ENCODE measurements at places on chromosomes 6 and 20. TPM values are rescaled to one million over a fixed set of nuclear protein-coding genes. Genes with fewer than 3 reads are reported as not detected.

- H3K27ac ChIP-seq, result no peak overlapping the region
- peaks cover 6% of the 10 kb centered on the region for H3K4me1 ChIP-seq
- H3K27me3 ChIP-seq, result no peaks in the 10 kb centered on the region
- peaks cover 4% of the 10 kb centered on the region for H3K36me3 ChIP-seq
- DNase-seq, result no peak
These were observed 100.4 kb downstream of the JAG1 start for GRCh38 chr20:10573273-10573950.

- H3K27me3 ChIP-seq, result peaks cover 45% of the 10 kb centered on the region
- H3K4me3 ChIP-seq, result no peak overlapping the region
- no peak for DNase-seq
- no peak overlapping the region for H3K27ac ChIP-seq
These were observed 41.2 kb upstream of the KCNG1 start for GRCh38 chr20:51064137-51064536.

- no peak for DNase-seq
- peaks cover 59% of the 10 kb centered on the region for H3K27me3 ChIP-seq
- peaks cover 2% of the 10 kb centered on the region for H3K4me1 ChIP-seq
- no peaks in the 10 kb centered on the region for H3K36me3 ChIP-seq
- H3K4me3 ChIP-seq, result no peak overlapping the region
- no peak overlapping the region for H3K27ac ChIP-seq
These were observed 150.7 kb downstream of the RIMS1 start for GRCh38 chr6:72037006-72037405.

DNA sequence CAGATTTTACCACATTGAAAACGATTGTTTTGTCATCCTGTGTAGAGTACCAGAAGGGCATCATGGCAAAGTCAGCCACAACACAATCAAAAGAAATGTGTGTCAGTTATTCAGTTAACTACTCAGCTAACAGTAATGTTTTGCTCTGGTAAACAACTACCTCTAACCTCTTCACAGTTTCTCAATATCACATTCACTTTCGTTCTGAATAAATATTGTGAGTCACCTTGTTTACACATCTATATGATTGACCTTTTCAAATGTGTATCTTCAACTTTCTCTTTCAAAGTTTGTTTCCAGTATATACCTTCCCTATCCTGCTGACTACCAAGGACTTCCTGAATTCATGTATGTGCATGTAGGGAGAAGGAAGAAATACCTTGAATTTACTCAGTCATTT, 216.6 kb upstream of the UFL1 start:
- no peaks in the 10 kb centered on the region for H3K36me3 ChIP-seq
- peak; percentile 7 for DNase-seq
- no peak overlapping the region for H3K4me3 ChIP-seq
- H3K27ac ChIP-seq, result no peak overlapping the region
- H3K27me3 ChIP-seq, result peaks cover 34% of the 10 kb centered on the region

DNA sequence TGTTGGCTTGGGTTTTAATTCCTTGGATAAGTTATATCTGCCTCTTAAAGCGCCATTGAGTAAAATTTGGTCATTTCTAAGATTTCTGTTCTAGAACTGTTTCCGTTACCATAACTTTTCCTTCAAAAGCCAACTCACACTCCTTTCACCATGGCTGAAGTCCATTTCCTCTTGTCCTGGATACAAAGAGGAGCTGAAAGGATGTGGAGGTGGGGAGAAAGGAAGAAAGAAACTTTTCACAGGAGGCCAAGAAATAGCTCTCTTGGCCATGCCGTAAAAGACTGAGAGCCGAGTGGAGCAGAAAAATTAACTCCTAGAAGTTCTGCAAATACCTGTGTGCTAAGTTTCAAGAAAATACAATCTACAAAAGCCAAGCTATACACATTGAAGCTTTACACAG, 21.6 kb downstream of the GABBR1 start:
- H3K27me3 ChIP-seq, result no peaks in the 10 kb centered on the region
- no peak for DNase-seq
- no peaks in the 10 kb centered on the region for H3K4me1 ChIP-seq
- H3K27ac ChIP-seq, result no peak overlapping the region

GRCh38 chr20:33009214-33010132, 2.0 kb downstream of the BPIFB2 start:
- no peaks in the 10 kb centered on the region for H3K4me1 ChIP-seq
- H3K27ac ChIP-seq, result no peak overlapping the region
- H3K27me3 ChIP-seq, result peaks cover 60% of the 10 kb centered on the region
- no peaks in the 10 kb centered on the region for H3K36me3 ChIP-seq
- DNase-seq, result no peak

DNA sequence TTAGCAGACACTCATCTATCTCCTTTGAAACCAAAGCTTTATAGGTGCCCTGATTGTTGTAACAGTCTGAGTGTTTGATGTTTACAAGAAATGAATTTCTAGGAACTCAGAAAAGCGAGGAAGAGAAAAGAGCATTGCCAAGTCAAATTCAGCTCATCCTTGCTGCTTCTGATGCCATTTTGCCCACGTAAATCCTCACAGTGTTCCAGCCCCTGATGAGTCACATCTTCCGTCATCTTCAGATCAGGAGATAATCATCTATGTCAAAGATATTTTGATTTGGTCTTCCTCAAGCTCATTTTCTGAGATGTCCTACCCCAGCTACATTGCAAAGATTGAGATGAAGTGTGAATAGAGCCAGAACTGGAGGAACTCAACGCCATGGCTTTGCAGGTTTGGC, 426.2 kb downstream of the BMP2 start:
- no peak overlapping the region for H3K4me3 ChIP-seq
- no peak overlapping the region for H3K27ac ChIP-seq
- H3K27me3 ChIP-seq, result no peaks in the 10 kb centered on the region

- no peak for DNase-seq
- H3K36me3 ChIP-seq, result no peaks in the 10 kb centered on the region
- H3K27ac ChIP-seq, result no peak overlapping the region
- no peaks in the 10 kb centered on the region for H3K27me3 ChIP-seq
These were observed 9.4 kb downstream of the PACSIN1 start for GRCh38 chr6:34475238-34475682.

DNA sequence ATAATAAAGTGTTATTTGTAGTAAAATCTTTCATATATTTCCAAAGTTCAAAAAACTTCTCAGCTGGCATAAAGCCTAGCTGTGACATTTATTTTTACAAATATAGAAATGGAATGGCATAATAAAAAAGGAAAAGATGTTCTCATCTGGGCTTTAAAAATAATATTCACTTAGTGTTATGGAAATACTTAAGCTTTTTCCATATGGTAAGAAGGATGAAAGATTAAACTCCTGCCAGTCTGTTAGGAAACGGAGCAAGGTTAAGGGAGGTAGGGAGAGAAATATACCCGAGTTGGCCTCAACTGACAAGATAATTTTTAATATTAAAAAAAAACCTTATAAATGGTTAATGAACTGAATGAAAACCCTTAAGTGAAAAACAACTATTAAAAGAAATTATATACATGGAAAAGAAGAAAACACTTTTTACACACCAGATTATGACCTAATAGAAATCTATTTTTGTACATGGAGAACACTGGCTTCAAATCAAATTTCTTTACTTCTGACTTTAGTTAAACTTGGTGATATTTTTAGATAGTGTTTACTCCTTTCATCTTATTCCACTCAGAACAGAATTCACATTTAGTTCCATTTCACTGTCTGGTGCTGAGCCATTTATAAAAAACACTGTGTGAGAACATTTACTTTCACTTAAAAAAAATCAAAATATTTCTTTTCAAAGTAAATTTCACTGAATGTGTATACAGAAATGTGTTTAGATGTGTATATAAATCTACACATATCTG, 137.0 kb downstream of the DST start:
- H3K4me1 ChIP-seq, result no peaks in the 10 kb centered on the region
- DNase-seq, result no peak
- peaks cover 94% of the 10 kb centered on the region for H3K36me3 ChIP-seq
- H3K4me3 ChIP-seq, result no peak overlapping the region

DNA sequence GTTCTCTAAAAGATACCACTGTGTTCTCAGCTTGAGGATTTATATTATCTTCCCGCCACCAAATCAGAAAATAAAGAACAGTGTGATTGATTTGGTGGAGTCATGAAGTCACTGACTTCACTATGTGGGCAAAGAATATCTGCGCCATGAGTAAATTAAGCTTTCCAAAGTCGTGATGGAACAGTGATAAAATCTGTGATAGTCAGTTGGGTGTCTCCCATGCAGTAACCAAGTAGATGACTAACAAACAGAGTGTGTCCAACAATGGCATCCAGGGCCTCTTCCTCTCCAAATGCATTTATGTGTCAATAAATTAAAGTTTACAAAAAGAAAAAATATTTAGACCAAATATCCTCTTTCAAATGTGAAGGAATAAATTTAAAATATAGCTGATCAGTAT, 87.0 kb upstream of the DST start:
- peak; percentile 43 for DNase-seq
- peak overlapping the region; percentile 92 for H3K27ac ChIP-seq
- H3K4me1 ChIP-seq, result peaks cover 77% of the 10 kb centered on the region

GRCh38 chr6:385614-386013, 5.9 kb upstream of the IRF4 start:
- H3K4me1 ChIP-seq, result peaks cover 27% of the 10 kb centered on the region
- H3K36me3 ChIP-seq, result no peaks in the 10 kb centered on the region
- no peak overlapping the region for H3K4me3 ChIP-seq
- DNase-seq, result no peak
- no peaks in the 10 kb centered on the region for H3K27me3 ChIP-seq

- H3K36me3 ChIP-seq, result no peaks in the 10 kb centered on the region
- no peak overlapping the region for H3K27ac ChIP-seq
- H3K27me3 ChIP-seq, result no peaks in the 10 kb centered on the region
- no peak for DNase-seq
These were observed 103.0 kb downstream of the ALDH8A1 start for GRCh38 chr6:134846865-134847264.

GRCh38 chr20:62816031-62816883, 593 bp upstream of the COL9A3 start:
- no peaks in the 10 kb centered on the region for H3K27me3 ChIP-seq

Gene MARCKS
- 39.3 TPM for total RNA-seq

Gene ACTL10
- 1.7 TPM for total RNA-seq

Gene TRIM40
- not detected for total RNA-seq

Gene NFATC2
- 0.12 TPM for total RNA-seq

Gene SIRPG
- total RNA-seq, result not detected

Gene KCNS1
- not detected for total RNA-seq

Gene SYTL3
- total RNA-seq, result 0.65 TPM

Gene BCAS1
- total RNA-seq, result not detected

Gene BPIFB2
- total RNA-seq, result not detected
